ENCODE measurements at places on chromosomes 4 and X. TPM values are rescaled to one million over a fixed set of nuclear protein-coding genes. Genes with fewer than 3 reads are reported as not detected.
A peak's percentile ranks its signal among the peaks of the same experiment; 100 is the strongest.

COL25A1 gene
- total RNA-seq, result not detected

ADAM29 gene
- not detected for total RNA-seq

SH2D1A gene
- 90.2 TPM for total RNA-seq

P2RY8 gene
- total RNA-seq, result 47.1 TPM

NEUROG2 gene
- not detected for total RNA-seq

GRCh38 chr4:94533405-94534223, 81.9 kb downstream of the PDLIM5 start:
- H3K4me3 ChIP-seq, result no peak overlapping the region
- DNase-seq, result no peak
- no peaks in the 10 kb centered on the region for H3K27me3 ChIP-seq

- peaks cover 16% of the 10 kb centered on the region for H3K4me1 ChIP-seq
- peak overlapping the region; percentile 27 for H3K4me3 ChIP-seq
- no peaks in the 10 kb centered on the region for H3K27me3 ChIP-seq
These were observed 103.9 kb downstream of the MAML3 start for GRCh38 chr4:140049849-140050637.

DNA sequence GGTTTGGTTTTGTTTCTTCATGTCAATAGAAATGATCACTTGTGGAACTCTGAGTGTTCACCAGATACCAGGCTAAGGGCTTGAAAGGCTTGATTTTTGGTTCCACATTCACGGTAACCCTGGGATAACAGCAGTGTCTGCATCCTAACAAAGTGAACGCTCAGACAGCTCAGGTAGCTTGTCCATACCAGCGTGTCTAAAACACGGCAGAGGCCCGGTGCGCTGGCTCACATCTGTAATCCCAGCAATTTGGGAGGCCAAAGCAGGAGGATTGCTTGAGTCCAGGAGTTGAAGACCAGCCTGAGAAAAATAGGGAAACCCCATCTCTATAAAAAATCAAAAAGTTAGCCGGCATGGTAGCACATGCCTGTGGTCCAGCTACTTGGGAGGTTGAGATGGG, 49.0 kb downstream of the HTRA3 start:
- H3K4me3 ChIP-seq, result no peak overlapping the region
- H3K27me3 ChIP-seq, result no peaks in the 10 kb centered on the region
- H3K4me1 ChIP-seq, result no peaks in the 10 kb centered on the region
- DNase-seq, result no peak

DNA sequence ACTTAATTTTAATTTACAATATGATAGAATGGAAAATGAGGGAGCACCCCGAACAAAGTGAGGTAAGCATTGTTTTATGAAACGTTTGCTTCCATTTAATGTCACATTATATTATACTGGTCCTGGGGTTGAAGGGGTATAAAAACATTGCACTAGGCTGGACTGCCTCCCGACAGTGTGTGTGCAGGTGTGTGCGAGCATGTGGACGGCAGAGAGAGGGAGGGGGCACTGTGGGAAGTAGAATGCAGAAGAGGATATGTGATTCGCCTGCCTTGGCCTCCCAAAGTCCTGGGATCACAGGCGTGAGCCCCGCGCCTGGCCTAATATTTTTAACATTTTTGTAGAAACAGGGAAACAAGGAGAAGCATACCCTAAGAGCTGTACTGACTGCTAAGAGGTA, 36.0 kb downstream of the IRF2 start:
- peaks cover 2% of the 10 kb centered on the region for H3K36me3 ChIP-seq
- H3K27ac ChIP-seq, result no peak overlapping the region
- no peak for DNase-seq
- H3K4me3 ChIP-seq, result no peak overlapping the region
- H3K27me3 ChIP-seq, result no peaks in the 10 kb centered on the region

- peak overlapping the region; percentile 81 for H3K27ac ChIP-seq
- H3K36me3 ChIP-seq, result no peaks in the 10 kb centered on the region
- H3K4me1 ChIP-seq, result peaks cover 58% of the 10 kb centered on the region
These were observed 30.2 kb upstream of the SPON2 start for GRCh38 chr4:1202526-1203011.

- H3K4me3 ChIP-seq, result no peak overlapping the region
- no peaks in the 10 kb centered on the region for H3K4me1 ChIP-seq
- no peaks in the 10 kb centered on the region for H3K27me3 ChIP-seq
These were observed 171.7 kb upstream of the HCCS start for GRCh38 chrX:10939424-10939823.

DNA sequence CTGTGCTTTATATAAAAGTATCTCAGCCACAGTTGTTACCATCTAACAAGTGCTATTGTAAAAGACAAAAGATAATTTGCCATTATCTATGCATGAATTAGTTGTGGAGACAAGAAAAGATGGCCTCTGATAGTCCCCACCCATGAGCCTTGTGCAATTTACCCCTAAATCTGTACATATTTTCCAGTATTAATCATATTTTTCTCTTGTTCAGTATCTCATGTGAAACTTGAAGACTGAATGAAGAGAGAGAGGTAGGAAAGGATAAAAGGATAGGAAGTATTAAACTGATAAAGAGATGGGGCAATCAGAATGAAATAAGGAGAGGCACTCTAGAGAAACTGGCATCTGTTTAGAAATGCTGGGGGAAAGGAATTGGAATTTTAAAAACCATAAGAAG, 3.7 kb downstream of the MYOZ2 start:
- H3K4me1 ChIP-seq, result peaks cover 29% of the 10 kb centered on the region

DNA sequence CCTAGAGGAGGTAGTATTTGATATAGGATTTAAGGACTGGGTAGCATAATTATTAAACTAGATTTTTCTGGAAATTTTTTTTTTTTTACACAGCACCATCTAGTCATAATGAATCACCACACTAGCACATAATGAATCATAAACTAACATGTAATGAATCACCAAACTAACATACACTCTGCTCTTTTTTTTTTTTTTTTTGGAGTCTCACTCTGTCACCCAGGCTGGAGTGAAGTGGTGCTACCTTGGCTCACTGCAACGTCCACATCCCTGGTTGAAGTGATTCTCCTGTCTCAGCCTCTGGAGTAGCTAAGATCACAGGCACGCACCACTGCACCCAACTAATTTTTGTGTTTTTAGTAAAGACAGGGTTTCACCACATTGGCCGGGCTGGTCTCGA, 92.5 kb downstream of the FAM13A start:
- H3K27ac ChIP-seq, result no peak overlapping the region
- H3K36me3 ChIP-seq, result no peaks in the 10 kb centered on the region
- H3K4me3 ChIP-seq, result no peak overlapping the region
- no peaks in the 10 kb centered on the region for H3K27me3 ChIP-seq
- peaks cover 7% of the 10 kb centered on the region for H3K4me1 ChIP-seq

- H3K27ac ChIP-seq, result no peak overlapping the region
- H3K4me1 ChIP-seq, result no peaks in the 10 kb centered on the region
- no peaks in the 10 kb centered on the region for H3K27me3 ChIP-seq
- H3K36me3 ChIP-seq, result no peaks in the 10 kb centered on the region
These were observed 89.7 kb upstream of the KDR start for GRCh38 chr4:55215087-55215486.

GRCh38 chr4:184740980-184741391, 7.1 kb upstream of the CENPU start:
- H3K27ac ChIP-seq, result no peak overlapping the region
- no peak overlapping the region for H3K4me3 ChIP-seq
- H3K36me3 ChIP-seq, result no peaks in the 10 kb centered on the region
- H3K4me1 ChIP-seq, result peaks cover 2% of the 10 kb centered on the region
- no peak for DNase-seq
- H3K27me3 ChIP-seq, result no peaks in the 10 kb centered on the region

GRCh38 chrX:43436517-43436916, 219.6 kb upstream of the MAOA start:
- H3K27me3 ChIP-seq, result no peaks in the 10 kb centered on the region
- peaks cover 4% of the 10 kb centered on the region for H3K4me1 ChIP-seq
- H3K36me3 ChIP-seq, result no peaks in the 10 kb centered on the region
- no peak overlapping the region for H3K27ac ChIP-seq
- H3K4me3 ChIP-seq, result no peak overlapping the region

DNA sequence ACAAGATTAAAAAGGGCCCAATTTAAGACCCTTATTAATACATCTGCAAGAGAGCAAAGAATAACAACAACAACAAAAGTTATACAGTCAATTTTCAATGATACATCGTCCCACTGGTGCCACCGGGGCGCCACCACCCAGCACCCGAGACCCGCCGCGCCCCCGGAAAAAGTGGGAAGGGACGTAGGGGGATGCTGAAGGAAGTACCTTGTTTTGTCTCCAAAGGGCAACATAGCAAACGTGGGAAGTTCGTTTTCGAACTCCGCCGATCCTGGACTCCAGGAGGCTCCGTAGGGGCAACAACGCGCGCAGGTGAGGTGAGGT, 1.7 kb downstream of the PDE5A start:
- no peaks in the 10 kb centered on the region for H3K36me3 ChIP-seq
- H3K4me3 ChIP-seq, result peak overlapping the region; percentile 47
- no peak for DNase-seq
- no peak overlapping the region for H3K27ac ChIP-seq
- H3K4me1 ChIP-seq, result peaks cover 14% of the 10 kb centered on the region

GRCh38 chrX:57674861-57675260, 5.2 kb downstream of the NLRP2B start:
- no peak overlapping the region for H3K27ac ChIP-seq
- no peaks in the 10 kb centered on the region for H3K36me3 ChIP-seq
- H3K27me3 ChIP-seq, result no peaks in the 10 kb centered on the region
- no peaks in the 10 kb centered on the region for H3K4me1 ChIP-seq
- no peak overlapping the region for H3K4me3 ChIP-seq
- DNase-seq, result no peak

DNA sequence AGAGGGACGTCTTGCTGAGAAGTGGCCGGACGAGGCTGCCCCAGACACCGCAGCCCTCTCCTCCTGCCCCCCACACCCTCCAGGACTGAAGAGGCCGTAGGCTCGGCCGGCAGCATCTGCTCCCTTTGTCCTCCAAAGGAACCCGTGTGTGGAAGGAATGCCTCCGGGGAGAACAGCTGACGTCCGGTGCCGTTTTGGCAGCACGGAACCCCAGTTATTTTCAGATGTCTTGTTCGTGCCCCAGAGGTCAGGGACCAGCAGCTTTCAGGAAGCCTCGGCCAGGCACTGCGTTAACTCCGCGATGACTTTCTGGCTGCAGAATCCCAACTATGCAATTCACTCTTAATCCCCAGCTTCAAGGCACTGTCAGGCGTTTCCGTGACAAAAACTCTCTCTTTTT, 10.9 kb upstream of the PPP2R3B start:
- H3K27ac ChIP-seq, result no peak overlapping the region
- no peak for DNase-seq
- H3K4me3 ChIP-seq, result no peak overlapping the region
- H3K36me3 ChIP-seq, result no peaks in the 10 kb centered on the region

- no peak overlapping the region for H3K4me3 ChIP-seq
- H3K36me3 ChIP-seq, result no peaks in the 10 kb centered on the region
- no peak for DNase-seq
- no peak overlapping the region for H3K27ac ChIP-seq
- peaks cover 13% of the 10 kb centered on the region for H3K4me1 ChIP-seq
- peaks cover 23% of the 10 kb centered on the region for H3K27me3 ChIP-seq
These were observed 91.5 kb downstream of the HPRT1 start for GRCh38 chrX:134551376-134552048.

GRCh38 chrX:55924574-55924973, 207.0 kb downstream of the RRAGB start:
- no peak overlapping the region for H3K27ac ChIP-seq
- no peak overlapping the region for H3K4me3 ChIP-seq
- H3K4me1 ChIP-seq, result no peaks in the 10 kb centered on the region
- no peaks in the 10 kb centered on the region for H3K36me3 ChIP-seq

GRCh38 chrX:11451151-11451550, 157.9 kb downstream of the AMELX start:
- H3K27ac ChIP-seq, result no peak overlapping the region
- no peak overlapping the region for H3K4me3 ChIP-seq
- H3K36me3 ChIP-seq, result no peaks in the 10 kb centered on the region
- DNase-seq, result no peak
- H3K27me3 ChIP-seq, result no peaks in the 10 kb centered on the region

- H3K27ac ChIP-seq, result no peak overlapping the region
- DNase-seq, result no peak
- no peaks in the 10 kb centered on the region for H3K4me1 ChIP-seq
These were observed 176.2 kb upstream of the TACR3 start for GRCh38 chr4:103895876-103896465.

DNA sequence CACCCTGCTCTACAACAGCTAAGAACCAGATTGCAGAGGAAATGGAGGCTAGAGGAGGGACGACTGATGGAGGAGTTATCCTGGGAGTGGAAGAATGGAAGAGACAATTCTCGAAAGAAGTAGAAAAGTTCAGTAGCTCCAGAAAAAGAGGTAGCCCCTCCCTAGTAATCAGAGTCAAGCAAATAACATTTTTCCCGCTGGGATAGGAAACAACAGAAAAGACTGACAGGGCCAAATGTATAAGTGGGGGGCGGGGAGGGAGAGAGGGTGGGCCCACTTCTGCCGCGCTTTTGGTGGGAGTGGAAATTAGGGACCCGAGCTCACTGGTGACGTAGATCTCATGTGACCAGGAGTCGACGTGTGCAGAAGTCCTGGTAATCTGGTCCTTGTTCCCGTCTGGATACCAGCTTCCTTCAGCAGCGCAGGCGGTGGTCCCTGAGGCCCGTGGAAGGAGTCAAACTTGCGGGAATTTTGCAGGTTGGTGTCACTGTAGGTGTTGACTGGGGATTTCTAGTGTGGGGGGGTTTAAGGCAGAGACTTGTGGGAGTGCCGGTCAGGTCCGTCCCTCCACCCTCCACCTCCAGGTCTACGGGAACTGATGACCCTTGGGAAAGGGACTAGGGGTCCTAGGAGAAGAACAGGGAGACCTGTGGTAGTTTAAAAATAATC, at the start of gene TCEAL9:
TCEAL9 (plus strand) TSS at position 377 of the 669 bp plus-strand sequence. CDS start 1,179 bp downstream, outside the sequence.
- H3K4me3 ChIP-seq, result peak within 1 kb of the TSS; percentile 45
- H3K27me3 ChIP-seq, result no peaks in the 10 kb centered on the region
- peak within 1 kb of the TSS; percentile 9 for H3K27ac ChIP-seq
- no peak for DNase-seq
- H3K36me3 ChIP-seq, result no peaks in the 10 kb centered on the region

DNA sequence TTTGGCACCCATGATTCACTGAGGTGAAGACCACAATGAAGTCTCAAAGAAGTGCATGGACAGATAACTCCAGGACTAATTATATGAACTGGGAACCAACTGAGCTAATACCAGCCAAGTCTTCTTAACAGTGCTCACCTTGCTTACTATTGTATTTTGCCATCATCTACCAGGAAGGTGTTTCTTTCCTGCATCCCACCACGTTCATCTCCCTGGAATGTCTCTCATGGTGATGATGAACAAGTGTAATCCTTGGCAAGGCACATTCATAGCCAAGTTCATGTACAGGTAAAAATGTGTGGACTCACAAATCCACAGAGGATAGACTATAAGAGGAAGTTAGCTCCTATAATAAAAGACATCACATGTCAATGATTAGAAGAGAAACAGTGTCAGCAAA, 489.1 kb downstream of the SMARCA1 start:
- DNase-seq, result no peak
- no peaks in the 10 kb centered on the region for H3K27me3 ChIP-seq
- H3K36me3 ChIP-seq, result no peaks in the 10 kb centered on the region
- H3K27ac ChIP-seq, result no peak overlapping the region

GRCh38 chrX:40143001-40143400, 45.2 kb upstream of the BCOR start:
- no peak overlapping the region for H3K4me3 ChIP-seq
- no peak for DNase-seq
- no peaks in the 10 kb centered on the region for H3K27me3 ChIP-seq

- H3K27ac ChIP-seq, result no peak overlapping the region
- no peak overlapping the region for H3K4me3 ChIP-seq
- no peak for DNase-seq
- no peaks in the 10 kb centered on the region for H3K36me3 ChIP-seq
- H3K4me1 ChIP-seq, result no peaks in the 10 kb centered on the region
These were observed 36.9 kb upstream of the SH3KBP1 start for GRCh38 chrX:19924285-19924684.

Measured in CD8-positive, alpha-beta memory T cell (primary cell).